Natural killer cell treated with Interleukin-12 subunit alpha and Interleukin-12 subunit beta and Interleukin-15 and Interleukin-18, amount 100 ng/mL, for 72 hours (primary cell): ENCODE measurements at places on chromosomes 5 and 9.

DNA sequence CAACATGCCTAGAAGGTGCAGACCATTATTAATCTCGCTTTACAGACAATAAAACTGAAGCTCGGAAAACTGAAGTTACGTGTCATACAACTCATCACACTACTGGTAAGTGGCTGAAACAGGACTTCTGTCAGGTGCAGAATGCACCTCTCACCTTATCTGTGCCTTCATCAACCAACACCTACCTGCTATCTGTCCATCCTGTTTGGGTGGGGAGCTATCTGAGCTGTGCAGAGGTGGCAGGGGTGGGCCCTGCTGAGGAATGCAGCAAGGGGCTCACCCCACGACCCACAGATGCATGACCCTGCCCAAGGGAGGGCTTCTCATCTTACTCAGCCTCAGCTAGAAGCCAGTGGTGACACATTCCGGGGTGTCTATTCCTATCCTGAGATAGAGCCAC is 81.6 kb downstream of the SLIT3 start:
- DNase-seq: no peak

- DNase-seq: no peak
Measured at GRCh38 chr5:73827106-73827450, 201.1 kb downstream of the ARHGEF28 start.

DNA sequence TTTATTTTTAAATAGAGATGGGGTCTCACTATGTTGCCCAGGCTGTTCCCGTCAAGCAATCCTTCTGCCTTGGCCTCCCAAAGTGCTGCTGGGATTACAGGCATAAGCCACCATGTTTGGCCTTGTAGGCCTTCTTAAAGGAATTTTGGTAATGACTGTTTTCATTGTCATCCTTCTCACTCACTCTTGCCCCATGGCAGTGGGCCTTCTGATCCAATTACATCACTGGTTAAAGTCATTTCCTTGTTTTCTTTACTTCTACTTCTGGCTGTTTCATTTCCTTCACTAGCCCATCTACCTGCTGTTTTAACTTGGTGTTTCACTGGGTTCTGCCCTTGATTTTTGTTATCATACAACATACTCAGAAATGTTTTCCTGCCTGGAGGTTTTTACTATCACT is 20.1 kb upstream of the NIM1K start:
- DNase-seq: no peak

- DNase-seq: peak; percentile 68
Measured at GRCh38 chr5:96933764-96934707, 1.8 kb upstream of the LNPEP start.

GRCh38 chr5:150300496-150301169 is 2.1 kb downstream of the ARSI start:
- DNase-seq: no peak

DNA sequence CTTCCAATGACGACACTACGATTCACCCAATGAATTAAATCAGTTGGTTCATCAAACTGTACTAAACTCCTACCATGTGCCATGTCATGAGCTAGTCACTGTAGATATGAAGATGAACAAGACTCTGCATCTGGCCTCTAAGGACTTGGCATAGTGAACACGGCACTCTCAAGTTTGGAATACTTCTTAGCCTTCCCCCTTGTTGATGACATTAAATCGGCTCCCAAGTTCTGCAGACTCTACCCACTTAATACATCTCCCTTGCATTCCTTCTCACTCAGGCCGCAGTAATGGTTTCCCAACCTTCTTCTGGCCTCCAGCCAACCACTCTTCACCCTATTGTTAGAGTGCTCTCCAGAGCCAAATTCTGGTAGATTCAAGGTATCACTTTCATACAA is 184.7 kb downstream of the MAPKAP1 start:
- no peak for DNase-seq

- no peak for DNase-seq
Measured at GRCh38 chr5:119275146-119275545, 80.7 kb upstream of the TNFAIP8 start.

- DNase-seq: peak; percentile 38
Measured at GRCh38 chr9:93117924-93118862, 15.9 kb downstream of the NINJ1 start.

DNA sequence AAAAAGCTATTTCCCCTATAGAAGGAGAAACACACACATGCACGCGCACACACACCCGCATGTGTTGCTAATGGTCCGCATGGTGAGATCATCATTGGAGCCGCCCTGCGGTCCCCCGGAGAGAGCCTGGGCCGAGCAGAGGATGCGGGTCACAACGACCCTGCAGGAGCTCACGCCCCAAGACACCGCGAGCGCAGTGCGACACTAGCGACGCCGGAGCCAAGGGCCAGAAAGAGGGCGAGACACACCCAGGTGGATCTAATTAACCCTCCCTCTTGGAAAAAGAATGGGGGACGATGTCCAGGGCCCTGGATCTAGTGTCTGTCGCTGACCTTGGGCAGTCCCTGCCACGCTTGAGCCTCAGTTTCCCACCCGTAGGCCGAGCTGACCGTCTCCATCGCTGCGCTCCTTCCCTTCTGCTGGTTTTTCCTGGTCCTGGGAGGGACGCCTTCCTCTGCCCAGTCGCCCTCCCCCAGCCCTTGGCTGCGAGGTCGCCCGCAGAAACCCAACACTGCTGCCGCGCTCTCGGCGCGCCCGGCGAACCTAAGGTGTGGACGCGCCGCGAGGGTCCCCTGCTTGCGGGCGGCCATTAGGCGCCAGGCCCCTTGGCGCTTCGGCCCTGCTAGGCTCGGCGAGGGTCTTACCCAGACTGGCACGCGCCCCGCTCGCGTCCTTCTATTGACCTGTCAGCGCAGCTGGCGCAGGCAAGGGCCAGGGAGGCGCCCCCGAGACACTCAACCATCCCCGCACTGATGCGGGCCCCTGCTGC is 47.5 kb upstream of the RNF20 start:
- DNase-seq: no peak

DNA sequence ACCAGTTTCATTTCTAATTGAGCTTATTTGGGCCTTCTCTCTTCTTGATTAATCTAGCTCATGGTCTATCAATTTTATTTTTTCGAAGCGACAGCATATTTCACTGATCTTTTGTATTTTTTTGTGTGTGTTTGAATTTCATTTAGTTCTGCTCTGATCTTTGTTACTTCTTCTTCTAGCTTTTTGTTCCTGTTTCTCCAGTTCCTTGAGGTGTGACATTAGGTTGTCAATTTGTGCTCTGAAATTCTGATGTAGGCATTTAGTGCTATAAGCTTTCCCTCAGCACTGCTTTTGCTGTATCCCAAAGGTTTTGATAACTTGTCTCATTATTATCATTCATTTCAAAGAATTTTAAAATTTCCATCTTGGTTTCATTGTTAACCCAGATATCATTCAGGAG is 67.3 kb downstream of the STRBP start:
- no peak for DNase-seq

DNA sequence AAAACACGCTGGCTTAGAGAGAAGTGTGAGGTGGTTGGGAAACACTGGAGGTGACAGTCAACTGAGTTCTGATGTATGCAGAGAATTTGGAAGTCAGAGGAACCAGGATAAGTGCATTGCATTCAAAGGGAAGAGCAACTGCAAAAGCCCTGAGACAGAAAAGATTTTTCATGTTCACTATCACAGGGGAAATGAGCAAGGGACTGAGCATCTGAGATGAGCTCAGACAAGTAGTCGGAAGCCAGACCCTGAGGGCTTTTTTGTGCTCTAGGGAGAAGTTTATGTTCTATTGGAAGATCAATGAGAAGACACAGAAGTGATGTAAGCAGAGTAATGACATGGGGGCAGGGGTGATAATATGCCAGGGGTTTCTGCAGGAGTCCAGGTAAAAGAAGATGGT is 97.5 kb downstream of the HTR4 start:
- DNase-seq: no peak

DNA sequence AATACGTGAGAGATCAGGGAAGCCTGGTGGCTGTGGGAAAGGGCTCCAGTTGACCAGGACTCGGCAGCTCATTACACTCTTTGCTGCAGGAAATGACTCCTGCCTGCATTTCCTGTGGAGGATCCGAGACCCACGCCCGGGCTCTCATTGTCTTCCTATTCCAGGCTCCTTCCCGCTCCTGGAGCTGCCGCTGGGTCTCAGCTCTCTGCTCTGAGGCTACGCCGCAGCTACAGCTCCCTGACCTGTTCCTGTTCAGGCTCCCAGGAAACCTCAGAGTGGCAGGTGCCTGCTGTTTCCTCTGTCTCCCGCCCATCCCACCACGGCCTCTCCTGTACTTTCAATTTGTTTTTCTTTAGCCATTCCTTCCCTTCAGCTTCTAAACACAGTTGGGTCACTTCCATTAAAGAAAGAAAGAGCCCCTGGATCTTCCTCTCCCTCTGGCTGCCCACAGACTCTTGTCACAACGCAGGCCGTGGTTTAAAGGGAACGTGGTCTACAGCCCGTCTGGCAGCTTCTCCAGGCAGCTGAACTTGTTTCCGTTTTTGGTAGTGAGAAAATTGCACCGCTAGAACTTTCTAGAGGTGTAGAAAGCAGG is 71.5 kb downstream of the IL6ST start:
- peak; percentile 58 for DNase-seq

- DNase-seq: no peak
Measured at GRCh38 chr5:167259806-167260205, 1031.6 kb upstream of the WWC1 start.

GRCh38 chr9:15606643-15607472 is 54.0 kb downstream of the CCDC171 start:
- no peak for DNase-seq

DNA sequence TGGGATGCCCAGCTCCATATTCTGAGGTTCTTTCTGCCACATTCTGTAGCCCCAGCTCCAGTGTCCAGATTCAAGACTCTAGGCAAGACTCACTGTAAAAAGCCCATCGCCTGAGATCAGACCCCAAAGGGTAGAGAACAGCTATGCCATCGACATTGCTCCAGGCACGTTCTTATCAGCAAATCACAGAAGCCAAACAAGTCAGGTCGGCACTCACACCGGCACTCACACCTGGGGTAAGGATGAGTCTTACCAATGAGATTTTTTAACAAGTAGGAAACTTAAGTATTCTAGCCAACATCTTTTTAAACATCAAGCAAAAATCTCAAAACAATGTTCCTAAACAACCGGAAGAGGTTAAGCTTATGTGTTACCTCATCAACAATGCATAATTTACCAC is 2.4 kb downstream of the CDKN2AIPNL start:
- DNase-seq: no peak

- no peak for DNase-seq
Measured at GRCh38 chr5:142248853-142249462, 75.9 kb downstream of the SPRY4 start.

- DNase-seq: no peak
Measured at GRCh38 chr5:154276973-154277331, 86.4 kb downstream of the GALNT10 start.

DNA sequence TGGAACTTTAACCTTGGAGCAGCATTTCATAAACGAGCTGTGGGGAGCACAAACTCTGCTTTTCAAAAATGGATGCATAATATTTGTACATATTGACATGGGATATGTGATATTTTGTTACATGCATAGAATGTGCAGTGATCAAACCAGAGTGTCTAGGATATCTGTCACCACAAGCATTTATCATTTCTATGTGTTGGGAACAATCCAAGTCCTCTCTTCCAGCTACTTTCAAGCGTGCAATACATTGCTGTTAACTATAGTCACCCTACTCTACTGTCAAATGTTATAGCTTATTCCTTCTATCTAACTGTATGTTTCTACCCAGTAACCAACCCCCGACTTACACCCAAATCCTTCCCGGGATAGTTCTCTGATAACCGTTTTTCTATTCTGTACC is 15.0 kb upstream of the C5orf58 start:
- DNase-seq: no peak

DNA sequence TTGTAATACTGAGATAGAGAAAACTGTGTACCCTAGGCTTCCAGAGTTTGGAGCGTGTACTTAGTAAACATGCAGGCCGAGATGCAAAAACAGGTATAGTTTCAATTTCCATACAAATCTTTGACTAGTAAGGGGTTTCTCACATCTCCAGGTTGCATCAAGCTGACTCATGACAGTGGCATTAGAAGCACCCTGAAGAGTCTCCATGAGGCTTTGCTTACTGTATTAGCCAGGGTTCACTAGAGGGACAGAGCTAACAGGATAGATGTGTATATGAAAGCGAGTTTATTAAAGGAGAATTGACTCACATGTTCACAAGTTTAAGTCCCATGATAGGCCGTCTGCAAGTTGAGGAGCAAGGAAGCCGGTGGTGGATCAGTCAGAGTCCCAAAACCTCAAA is 275.3 kb upstream of the CDH6 start:
- no peak for DNase-seq

- DNase-seq: no peak
Measured at GRCh38 chr9:14215614-14216013, 98.3 kb downstream of the NFIB start.
